ENCODE measurements at places on chromosomes 5 and 9.

- no peak for DNase-seq
Observed at GRCh38 chr5:22709743-22710142, 143.4 kb downstream of the CDH12 start.

- DNase-seq, result peak; percentile 21
Observed at GRCh38 chr5:108521841-108522506, 140.1 kb upstream of the FBXL17 start.

DNA sequence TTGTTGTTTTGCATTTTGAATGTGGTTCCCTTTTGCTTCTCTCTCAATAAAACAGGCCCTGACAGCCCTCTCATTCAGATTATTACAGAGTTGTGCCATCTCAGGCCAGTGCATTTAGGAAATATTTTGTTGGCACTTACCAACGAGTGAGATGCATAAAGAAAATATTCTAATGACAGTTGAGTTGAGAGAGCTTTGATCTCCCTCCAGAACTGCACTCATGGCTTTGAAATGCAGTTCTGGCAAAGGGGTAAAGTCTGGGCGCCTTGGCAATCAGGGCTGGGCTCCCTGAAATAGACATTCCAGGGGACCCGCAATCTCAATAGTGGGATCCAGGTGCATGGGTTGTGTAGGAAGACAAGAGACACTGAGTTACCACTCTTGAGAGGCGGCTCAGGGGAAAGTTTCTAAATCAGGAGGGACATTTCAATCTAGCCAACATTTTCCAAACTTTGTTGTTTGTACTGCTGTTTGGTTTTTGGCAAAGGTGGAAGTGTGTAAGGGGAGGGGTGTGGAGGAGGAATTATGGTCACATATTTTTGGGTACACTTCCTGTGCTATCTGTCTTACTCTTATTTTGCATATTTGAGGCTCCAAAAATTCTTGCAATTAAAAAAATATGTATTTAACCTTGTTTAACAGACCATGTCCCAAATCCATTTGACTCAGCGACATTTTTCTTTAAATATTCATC lies 48.8 kb downstream of the PAPPA start:
- no peak for DNase-seq

- no peak for DNase-seq
Observed at GRCh38 chr5:159198063-159199036, 11.0 kb downstream of the RNF145 start.

DNA sequence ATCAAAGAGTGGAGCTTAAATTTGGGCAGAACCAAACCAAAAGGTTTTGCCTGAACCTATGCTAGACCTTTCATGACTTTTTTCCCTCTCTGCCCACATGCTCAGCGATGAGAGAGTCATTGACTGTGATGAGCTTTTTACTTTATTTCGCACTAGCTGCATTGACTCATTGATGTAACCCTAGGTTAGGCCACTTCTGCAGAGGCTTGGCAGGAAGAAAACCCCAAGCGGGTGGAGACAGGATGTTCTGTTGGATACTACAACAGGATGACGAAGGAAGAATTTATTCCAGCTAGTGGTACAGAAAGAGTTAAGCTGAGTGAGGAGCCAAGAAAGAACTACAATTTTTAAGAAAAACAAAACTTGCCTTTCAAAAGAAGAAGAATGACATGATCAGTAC lies 18.4 kb downstream of the AGXT2 start:
- no peak for DNase-seq
